HEK293T (cell line): ENCODE measurements at places on chromosomes 12 and 14.

DNA sequence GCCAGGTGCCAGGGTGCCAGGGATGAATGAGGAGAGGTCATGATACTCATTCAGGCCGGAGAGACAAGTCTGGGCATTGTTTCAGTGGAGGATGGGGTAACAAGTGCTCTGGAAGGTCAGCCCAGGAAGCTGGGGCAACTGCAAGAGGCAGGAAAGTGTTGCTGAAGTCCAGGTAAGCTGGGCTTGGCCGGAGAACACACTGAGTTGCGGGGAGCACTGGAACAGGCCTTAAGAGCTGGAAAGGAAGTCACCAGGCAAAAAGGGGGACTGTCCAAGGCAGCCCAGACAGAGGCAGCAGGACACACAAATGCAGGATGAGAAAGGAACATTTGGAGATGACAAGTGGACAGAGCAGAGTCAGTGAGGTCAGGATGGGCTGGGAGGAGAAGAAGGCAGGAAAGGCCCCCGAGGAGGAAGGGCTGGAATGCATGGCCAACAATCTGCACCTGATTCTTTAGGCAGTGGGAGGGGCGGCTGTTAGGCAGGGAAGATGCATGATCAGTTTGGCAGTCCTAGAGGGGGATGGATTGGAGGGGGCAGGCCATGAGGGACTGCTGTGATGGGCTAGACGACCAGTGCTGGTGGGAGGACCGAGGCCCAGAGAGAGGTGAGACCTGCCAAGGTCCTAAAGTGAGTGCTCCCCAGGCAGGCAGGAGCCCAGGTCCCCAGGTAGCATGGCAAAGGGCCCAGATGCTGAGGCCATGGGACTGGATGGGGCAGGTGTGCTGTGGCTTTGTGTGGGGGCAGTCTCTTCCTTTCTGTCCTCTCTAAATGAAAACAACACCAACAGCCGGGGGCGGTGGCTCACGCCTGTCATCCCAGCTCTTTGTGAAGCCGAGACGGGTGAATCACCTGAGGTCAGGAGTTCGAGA is 17.2 kb upstream of the HHIPL1 start:
- no peak for DNase-seq

- no peak for DNase-seq
Measured at GRCh38 chr12:129854591-129854990, 49.2 kb downstream of the TMEM132D start.

DNA sequence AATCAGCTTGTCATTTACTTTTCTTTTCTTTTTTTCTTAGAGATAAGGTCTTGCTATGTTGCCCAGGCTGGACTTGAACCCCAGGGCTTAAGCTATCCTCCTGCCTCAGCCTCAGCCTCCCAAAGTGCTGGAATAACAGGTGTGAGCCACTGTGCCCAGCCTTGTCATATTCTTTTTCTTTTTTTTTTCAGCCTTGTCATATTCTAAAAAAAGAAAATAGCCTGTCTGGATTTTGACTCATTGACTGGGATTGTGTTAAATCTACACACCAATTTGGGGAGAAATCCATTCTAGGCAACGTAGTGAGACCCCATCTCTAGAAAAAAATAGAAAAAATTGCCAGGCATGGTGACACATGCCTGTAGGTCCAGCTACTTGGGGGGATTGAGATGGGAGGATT is 24.1 kb downstream of the ATP5MC2 start:
- DNase-seq, result no peak

DNA sequence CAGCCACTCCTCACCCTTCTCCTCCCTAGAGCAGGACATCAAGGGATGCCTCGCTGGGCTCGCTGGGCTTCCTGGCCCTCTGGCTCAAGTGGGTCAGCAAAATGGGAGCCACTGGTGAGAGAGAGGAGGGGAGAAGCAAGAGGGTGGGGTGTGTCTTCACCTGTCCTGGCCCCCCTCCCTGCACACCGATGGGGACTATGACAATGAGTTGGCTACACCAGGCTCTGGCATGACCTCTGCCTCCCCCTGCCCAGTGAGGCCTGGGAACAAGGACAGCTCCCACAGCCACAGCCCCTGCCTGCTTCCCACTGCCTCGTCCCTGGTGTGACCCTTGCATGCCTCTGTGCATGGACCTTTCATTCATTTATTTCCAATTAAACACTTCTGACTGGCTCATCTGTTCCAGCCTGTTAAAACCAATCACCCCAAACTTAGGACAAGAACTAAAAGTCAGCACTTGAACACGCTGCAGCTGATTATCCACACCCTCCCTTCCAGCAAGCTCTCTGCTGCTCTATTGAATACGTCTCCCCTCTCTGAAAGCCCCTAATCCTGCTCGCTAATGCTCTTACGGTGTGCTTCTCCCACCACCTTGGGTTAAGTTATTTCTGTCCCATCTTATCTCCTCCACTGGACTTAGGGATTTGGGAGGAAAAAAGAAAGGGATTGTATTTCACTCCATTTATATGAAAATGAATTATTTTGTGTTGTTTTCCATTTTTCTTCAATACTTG is 5.8 kb upstream of the PPP2R5C start:
- DNase-seq, result no peak

- no peak for DNase-seq
Measured at GRCh38 chr12:73361864-73362230, 1089.7 kb downstream of the TRHDE start.

GRCh38 chr14:103528587-103529382 is at the start of gene TRMT61A:
TSS of gene TRMT61A (plus strand) at chr14:103529196. CDS start at chr14:103529979, 783 bp downstream.
- DNase-seq, result peak; percentile 94

DNA sequence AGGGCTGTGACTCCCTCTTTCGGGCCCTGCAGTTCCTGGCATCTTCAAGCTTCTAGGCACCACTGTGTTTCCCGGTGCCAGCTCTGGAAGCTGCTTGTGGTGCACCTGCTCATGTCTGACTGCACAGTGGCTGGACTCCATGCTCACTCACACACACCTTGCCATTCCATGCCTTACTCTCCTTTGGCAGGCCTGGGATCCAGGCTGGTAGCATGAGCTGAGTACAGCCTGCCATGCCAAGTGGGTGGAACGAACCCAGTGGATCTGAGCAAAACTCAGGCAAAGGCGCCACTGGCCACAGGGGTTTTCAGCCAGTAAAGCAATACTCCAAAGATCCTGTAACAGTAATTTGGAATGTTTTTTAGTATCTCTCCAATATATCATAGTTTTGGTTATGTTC is 902.7 kb upstream of the USP15 start:
- no peak for DNase-seq

GRCh38 chr14:61511558-61511948 is 183.8 kb upstream of the HIF1A start:
- DNase-seq, result no peak

- no peak for DNase-seq
Measured at GRCh38 chr12:122518908-122519307, 7.8 kb downstream of the RSRC2 start.

DNA sequence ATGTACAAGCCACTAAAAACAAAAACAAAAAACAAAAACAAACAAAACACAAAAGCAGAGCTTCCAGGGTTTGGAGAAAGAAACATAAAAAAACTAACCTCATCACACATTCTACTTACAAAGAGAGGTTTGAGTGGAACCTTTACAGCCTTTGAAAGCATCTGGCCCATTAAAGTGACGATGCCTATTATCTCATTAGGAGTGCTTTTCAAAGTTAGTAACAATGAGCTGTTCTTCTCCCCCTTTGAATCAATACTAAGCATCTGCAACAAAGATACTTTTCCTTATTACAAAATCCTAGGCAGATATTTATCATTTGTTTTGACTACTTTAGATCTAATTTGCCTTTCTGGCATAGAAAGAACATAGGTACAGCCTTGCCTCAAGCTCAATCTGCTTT is 217.3 kb downstream of the PPM1H start:
- DNase-seq, result no peak

DNA sequence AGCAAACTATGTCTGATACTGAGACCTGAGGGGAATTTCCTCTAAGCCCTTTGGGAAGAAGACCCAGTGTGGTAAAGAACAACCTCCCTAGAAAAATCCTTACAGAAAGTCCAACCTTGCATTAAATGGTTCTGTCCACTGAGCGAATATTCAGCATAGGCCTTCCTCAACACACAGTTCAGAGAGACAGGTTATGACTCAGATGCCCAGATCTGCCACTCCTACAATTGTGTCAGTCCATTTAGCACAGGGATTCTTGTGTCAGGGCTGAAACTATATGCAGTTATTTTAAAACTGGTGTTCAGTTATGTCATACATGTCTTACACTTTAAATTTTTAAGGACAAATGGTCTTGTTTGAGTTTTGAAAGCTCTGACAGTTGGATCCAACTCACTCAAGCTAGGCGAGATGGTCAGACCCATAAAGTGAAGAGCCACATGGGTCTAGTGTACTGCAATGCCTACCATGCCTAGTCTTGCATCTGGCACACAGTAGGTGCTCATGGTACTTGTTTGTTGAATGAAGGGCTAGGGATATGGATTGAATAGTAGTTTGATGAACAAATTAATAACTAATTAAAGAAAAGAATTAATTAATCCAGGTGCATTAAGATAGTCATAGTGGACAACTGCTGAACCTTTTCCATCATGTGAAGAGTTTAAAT is 207.5 kb upstream of the PWP1 start:
- DNase-seq, result no peak

DNA sequence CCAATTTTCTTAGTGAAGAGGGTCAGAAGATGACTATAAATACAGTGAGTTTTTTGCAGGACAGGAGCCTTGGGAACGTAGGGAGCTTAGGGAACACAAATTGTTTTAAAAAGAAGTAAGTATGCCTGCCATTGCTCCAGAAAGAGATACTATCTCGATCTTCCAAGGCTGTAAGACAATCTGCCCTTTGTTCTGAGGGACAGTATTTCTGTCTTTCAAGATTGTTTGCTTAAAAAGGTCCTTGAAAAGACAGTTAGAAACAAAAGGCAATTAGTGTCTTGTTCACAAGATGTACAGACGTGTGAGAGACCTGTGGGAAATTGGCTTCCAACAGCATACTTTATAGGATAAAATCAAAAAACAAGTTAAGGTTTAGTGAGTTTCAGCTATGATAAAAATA is 321.2 kb upstream of the FAR2 start:
- DNase-seq, result no peak

DNA sequence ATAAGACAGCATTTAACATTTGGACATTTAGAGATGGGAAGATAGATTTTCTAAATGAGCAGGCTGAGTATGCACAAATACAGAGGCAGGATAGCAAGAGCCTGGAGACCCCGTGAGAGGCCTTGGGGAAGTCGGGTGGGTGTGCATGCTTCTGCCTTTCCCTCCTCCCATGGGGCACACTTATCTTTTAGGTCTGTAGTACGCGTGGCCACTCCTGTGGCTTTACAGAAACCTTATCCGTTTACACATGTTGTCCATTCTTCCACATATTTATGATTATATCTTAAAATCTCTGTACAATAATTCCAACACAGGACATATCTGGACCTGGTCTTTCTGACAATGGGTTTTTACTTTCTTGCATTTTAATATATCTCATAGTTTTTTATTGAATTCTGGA is 33.6 kb downstream of the GYS2 start:
- DNase-seq, result no peak

- DNase-seq, result peak; percentile 34
Measured at GRCh38 chr14:77099425-77100167, 1.5 kb downstream of the CIPC start.

- DNase-seq, result no peak
Measured at GRCh38 chr12:103241184-103241583, 254.6 kb downstream of the C12orf42 start.

DNA sequence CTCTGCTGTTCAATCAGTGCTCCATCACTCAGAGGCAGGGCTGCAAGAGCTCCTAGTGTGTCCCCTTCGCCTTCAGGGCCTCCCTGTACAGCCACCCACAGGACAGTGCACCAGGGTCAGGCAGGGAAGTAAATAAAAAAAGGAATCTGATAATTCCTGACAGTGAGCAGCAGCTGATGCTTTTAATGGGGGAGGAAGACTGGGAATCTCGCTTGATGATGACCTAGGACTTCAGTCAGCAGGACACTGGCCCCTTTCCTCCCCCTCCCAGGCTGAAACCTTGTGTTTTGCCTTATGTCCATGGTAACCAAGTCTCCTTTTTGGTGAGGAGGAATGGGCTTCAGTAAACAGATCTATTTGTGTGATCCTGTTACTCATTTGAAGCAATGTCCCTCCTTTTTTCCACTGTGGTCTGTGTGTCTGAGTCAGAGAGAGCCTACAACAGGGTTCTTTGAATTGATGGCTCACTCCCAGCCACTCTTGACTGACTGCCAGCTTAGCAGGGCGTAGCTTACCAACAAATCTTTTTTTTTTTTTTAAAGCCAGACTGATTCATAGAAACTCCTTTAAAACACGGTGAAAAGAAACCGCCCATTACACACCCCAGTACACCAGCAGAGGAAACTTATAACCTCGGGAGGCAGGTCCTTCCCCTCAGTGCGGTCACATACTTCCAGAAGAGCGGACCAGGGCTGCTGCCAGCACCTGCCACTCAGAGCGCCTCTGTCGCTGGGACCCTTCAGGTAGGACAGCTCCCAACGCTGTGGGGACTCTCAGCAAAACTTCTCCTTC is at the start of gene EMP1:
Gene EMP1, plus strand, starts transcription at position 597 of the 792 bp plus-strand sequence. CDS start 14,785 bp downstream, outside the sequence.
- DNase-seq, result no peak

DNA sequence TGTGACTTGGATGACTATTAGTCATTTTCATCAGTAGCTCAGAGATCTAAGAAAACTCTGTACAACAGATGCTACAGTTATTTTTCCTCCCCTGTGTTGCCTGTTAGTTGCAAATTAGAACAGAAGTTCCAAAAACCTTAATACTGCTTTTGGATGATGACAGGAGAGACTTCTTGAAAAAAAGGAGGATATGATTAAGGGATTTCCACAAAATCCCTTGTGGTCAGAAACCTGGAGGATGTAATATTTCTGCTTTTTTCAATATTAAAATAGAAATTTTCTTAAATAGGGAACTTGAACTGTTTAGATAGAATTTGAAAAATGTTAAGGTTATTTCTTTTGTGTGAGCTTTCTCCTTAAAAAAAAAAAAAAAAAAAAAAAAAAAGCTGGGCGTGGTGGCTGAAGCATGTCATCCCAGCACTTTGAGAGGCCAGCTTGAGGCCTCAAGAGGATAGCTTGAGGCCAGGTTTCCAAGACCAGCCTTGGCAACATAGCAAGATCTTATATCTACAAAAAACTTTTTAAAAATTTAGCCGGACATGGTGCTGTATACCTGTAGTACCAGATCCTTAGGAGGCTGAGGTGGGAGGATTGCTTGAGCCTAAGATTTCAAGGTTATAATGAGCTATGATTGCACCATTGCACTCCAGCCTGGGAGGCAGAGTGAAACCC is 14.1 kb downstream of the CMAS start:
- DNase-seq, result no peak

GRCh38 chr12:65086236-65086635 is 34.9 kb downstream of the WIF1 start:
- no peak for DNase-seq

GRCh38 chr14:32703183-32703621 is 235.5 kb upstream of the NPAS3 start:
- DNase-seq, result no peak

- no peak for DNase-seq
Measured at GRCh38 chr14:90496379-90496778, 99.5 kb downstream of the CALM1 start.

DNA sequence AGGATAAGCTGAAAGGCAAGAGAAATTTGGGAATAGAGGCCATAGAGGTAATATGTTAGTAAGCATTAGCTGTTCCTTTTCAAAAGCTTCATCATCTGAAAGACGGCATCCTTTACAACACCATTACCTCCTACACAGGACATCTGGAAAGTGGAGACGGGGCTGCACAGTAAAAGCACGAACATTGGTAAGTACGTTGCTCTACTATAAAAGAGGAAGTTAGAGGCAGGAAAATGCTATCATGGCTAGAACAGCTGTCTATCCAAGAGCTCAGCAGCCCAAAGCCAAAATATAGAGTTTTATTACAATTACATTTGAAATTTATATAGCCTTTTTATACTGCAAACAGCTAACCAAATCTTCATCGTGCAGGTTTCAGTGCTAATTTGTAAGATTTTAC is 172.3 kb upstream of the GRIP1 start:
- no peak for DNase-seq

GRCh38 chr14:105889666-105890473 is 363.5 kb downstream of the TMEM121 start:
- no peak for DNase-seq
